ENCODE measurements at places on chromosomes 11 and 22.

DNA sequence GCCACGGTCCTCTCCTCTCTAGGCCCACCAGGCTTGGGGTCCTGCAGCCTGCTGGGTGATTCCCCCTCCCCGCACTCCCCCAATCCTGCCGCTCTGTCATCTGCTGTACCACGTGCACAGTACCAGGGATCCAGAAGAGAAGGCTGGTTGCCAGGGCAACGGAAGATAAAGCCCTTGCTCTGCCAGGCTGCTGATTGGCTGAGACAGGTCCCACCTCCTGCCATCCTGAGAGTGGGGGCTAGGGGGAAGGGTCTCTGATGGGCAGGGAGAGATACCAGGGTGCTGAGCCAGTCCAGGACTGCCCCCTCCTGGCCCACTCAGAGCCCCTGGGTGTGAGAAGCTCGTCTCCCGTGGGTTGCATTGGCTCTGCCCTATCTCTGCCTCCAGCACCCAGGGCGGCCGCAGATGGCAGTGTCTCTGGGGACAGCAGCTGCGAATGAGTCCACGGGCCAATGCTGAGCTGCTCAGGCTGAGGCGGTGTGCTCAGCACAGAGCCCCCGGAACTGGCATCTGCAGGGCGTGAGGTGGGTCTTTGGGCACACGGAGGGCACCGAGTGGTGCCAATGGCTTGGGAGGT, at the start of gene SMIM45:
Gene SMIM45, plus strand, starts transcription at position 253 of the 577 bp plus-strand sequence.
- no peak for DNase-seq

- DNase-seq: no peak
Observed at GRCh38 chr11:31806186-31806927, 4.8 kb downstream of the PAX6 start.

DNA sequence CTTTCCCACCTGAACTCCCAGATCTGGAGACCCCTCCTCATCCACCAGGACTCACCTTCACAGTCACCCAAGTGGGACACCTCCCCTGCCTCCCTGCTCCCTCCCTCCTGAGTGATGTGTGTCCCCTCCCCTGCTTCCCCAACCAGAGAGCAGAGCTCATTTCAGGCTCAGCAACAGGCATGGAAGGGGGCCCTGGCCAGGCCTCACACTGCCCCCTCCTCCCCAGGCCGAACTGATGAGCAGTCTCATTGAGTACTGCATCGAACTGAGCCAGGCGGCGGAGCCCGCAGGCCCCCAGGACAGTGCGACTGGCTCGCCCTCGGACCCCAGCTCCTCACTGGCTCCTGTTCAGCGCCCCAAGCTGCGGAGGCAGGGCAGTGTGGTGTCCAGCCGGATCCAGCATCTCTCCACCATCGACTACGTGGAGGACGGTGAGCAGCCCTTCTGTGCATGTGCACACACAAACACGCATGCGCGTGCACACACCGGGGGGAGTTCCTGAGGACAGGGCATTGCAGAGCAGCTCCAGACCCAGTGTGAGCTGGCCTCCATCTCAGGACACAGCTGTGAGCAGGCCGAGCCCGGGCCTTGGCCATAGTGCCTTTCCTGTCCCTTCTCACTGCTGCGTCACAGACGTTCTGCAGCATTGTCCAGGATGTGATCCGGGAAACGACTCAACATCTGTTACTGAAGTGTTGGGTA, 17.8 kb upstream of the NEAT1 start:
- no peak for DNase-seq

DNA sequence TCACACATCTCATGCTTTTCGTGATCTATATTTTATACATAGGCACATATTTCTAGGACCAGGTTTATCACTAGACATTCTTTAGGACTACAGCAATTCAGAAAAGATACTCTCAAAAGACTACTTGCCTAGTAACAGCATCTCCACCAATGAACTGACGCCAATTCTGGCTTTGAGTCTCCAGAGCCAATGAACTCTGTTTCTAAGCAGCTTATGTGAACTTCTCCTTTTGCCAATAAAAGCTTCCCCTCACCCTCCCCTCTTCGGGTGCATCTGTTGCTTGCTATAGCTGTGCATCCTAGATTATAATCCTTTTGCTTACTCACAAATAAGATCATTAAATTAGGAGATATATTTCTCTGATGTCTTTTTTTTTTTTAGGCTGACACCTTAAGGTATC, 11.4 kb upstream of the ANKK1 start:
- DNase-seq: peak; percentile 33

- DNase-seq: no peak
Observed at GRCh38 chr11:72578991-72579815, 95.0 kb downstream of the PDE2A start.

DNA sequence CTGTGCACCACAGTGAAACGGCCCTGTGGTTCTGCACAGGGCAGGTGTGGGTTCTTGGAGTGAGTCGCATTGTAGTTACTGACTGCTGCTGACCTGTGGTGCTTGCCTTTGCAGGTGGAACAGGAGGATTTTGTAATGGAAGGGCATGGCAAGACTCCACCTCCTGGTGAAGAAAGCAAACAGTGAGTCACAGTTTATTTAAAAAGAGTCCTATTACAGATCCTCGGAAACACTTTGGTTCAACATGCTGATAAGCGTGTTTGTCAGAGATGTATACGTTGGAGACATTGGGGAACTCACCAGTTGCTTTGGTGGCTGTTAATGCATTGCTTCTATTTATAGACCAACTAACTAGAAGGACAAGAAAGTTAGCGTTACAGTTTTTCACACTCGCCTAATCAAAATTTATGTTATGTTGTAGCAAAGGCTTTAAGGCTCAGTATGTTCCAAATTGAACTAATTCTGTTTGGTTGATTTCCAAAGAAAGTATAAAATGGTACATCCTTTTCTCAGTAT, 21.7 kb upstream of the TNRC6B start:
- DNase-seq: no peak

DNA sequence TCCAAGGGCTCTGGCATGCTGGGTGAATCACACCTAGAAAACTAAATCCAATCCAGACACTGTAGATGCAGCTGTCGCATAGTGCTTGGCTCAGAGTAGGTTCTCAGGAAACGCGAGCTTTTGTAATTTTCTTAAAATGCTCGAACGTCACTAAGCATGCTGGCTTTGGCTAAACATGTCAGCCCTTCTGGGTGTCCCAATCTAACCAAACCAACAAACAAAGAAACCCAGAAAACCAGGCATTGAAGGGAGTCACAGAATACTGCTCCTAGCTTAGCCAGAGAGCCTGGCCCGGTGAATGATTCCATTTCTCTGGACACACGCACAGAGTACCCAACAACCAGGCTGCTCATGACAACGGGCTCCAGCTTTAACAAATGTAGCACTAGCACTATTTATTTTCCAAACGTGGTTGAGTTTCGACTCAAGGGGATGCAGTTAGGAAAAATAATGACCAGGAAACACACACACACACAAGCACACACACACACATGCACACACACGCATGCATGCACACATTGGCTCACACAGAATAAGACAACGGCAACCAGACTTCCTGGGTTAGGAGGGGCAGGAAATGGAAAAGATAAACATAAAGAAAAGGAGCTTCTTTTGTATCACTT, 492.6 kb downstream of the MIAT start:
- DNase-seq: no peak

GRCh38 chr22:45420011-45420410, 6.5 kb downstream of the RIBC2 start:
- DNase-seq: no peak

DNA sequence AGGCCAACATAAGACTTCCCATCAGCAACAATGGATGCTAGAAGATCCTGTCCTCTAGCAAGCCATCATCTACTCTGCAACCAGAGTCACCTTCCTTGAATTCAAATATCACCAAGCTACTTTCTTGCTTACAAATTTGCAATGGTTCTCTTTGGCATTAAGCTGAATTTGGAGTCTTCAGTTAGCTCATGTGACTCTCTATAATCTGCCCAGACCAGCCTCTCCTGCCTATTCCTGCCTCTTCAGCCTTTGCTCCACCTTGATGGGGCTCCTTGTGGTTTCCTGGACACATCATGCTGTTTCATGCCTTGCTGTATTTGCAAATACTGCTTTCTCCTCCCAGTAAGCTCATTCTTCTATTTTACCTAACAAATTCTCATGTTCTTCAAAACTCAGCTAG, 82.3 kb downstream of the RASSF10 start:
- no peak for DNase-seq

DNA sequence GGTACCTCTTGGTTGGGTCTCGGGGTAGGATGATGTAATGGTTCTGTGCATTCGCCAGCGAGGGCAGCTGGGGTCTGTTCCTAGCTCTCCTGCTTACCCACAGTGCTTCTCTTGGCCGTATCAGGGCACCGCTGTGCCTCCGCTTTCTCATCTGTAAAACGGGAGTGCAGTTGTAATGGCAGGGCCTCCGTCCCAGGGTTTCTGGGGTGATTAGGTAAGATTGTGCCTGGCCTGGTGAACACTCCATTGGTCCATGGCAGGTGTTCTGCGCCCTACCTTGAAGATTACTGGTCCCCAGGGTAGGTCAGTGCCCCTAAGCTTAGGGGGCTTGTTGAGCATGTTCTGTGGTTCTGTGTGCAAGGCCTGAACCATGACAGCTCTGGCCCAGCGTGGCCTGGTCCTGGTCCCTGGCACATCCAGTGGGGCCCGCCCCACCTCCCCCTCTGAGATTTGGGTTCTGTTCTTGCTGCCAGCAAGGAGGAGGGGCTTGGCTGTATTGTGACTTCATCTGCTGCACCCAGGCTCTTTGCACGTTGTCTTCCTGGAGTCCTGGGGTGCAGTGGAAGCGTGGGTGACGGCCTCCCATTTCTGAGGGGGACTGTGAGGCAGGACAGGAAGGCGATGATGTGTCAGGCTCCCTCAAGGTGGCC, 4.9 kb downstream of the MYRF start:
- no peak for DNase-seq

DNA sequence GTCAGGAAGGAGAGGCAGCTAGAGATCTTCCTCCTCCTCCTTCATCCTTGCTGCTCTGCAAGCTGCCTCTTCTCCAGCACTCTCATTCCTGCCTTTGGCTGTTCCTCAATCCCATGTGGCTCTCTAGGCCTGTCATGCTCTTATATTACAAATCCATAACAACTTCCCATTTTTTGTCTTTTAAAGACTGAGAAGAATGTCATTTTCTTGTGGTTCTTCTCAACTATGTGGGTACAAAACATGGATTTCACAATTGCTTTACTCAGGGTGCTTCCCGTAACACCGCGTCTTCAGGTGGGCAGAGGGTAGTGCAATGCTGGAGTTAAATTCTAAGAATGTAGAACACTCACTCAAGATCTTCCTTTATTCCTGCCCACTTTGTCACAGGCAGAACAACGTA, 6.8 kb upstream of the CAT start:
- DNase-seq: no peak

DNA sequence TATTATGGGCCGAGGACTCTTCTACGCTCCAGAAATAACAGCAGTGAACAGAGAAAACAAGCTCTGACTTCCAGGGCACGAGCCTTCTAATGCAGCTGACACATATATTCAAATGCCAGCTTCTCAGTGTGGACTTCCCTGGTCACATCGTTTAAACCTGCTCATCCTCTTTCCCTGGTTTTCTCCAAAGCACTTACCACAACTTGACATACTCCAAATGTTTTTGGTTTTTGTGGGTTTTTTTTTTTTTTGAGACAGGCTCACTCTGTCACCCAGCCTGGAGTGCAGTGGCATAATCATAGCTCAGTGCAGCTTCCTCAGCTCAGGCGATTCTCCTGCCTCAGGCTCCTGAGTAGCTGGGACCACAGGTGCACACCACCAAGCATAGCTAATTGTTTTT, 105.5 kb downstream of the MICAL3 start:
- no peak for DNase-seq

- DNase-seq: no peak
Observed at GRCh38 chr11:39288011-39288410, 2171.4 kb downstream of the LRRC4C start.

DNA sequence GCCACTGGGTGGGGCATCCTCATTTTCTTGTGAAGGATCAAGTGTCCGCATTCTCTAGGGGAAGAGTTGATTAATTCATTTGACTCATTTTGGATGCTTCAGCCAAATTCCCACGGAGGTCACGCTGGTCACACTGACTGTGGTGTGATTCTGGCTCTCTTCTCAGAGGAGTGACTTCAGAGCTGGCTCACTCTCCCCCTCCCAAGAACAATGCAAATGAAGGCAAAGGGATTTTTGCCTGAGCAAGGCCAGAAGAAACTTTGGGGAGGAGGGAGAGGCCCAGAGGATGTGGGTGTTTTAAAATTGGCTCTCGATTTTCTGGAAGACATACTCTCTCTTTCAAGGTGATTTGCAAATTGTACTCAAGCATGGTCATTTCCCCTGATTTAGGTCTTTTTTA, 51.1 kb upstream of the LMO2 start:
- no peak for DNase-seq

- DNase-seq: no peak
Observed at GRCh38 chr11:15107730-15108515, 6.8 kb upstream of the INSC start.

DNA sequence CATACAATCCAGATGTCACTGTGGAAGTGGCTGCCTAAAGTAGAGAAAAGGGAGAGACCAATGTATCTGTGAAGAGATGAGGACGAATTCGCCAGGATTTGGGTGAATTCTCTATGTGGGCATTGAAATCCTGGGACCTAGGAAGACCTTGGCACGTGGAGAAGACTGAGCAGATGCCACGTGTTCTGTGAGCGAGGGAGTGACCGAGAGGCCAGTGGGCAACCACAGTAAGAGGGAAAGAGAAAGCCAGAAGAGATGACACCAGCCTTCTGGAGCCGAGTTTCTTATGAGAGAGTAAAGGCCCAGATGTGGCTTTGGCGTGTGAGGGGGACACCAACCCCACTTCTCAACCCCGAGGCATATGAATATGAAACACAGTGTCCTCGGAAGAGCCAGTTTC, 228.1 kb downstream of the BUD13 start:
- no peak for DNase-seq
